ENCODE measurements at places on chromosomes 4 and X. TPM values are rescaled to one million over a fixed set of nuclear protein-coding genes. Genes with fewer than 3 reads are reported as not detected.
A peak's percentile ranks its signal among the peaks of the same experiment; 100 is the strongest.

SPANXD gene
- total RNA-seq = not detected

ATP2B3 gene
- total RNA-seq = 0.05 TPM

SORCS2 gene
- total RNA-seq = 1.2 TPM

PNMA5 gene
- total RNA-seq = not detected

DNA sequence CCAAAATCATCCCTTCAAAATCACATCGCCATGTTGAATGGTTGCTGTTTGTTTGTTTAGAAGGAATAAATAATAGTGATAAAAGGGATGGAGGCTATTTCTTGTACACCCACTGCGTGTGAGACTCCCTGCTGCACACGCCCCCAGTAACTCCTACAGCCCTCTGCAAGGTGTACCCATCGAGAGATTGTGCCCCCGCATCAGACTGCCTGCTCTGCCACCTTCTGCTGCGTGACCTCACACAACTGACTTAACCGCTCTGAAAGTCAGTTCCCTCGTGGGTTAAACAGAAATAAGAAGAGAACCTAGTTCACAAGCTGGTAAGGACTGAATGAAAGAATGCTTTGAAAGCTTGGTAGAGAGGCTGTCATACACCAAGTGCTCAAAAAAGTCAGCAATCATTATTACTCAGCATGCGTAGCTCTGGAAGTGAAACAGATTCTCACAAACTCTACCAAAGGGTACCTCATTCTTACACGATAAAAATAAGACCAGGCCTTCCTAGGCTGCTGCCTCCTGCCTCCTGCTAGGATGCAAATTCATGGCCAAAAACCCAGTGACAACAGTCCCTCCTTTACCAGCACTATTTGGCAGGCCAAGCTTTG, 147.1 kb downstream of the CPEB2 start:
- no peak for DNase-seq

DNA sequence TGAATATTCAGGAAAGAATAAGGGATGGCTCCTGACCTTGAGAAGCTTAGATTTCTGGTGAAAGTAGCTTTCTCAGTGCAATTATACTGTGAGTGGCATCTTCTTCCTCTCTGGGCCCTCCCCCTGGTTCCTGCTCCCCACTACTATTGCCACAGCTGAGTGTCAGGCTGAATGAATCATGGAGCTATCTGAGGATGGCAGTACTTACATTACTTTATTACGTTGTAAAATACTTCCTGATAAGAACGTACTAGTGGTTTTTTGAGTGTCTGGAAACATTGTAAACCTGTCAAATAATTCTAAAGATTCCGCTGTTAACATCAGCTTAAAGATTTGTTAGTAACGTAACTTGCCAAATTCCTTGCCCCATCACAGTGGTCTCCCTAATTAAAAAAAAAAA, 36.2 kb downstream of the ARHGAP10 start:
- no peak for DNase-seq

DNA sequence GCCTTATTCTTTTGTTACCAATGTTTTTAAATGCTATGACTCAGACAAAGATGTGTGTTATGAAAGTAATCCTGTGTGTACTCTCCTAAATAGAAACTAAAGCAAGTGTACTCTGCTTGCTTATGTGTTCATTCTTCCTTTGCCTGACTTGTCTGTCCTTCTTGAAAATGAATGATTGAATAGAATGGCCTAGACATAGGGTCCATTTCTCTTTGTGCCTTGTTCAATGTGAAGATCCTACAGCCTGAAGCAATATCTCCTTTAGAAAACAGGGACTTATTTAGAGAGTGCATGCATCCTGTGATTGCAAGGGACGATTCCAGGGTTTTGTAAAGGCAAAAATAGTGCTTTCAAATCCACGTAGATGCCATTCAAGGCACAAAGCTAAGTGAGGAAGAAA, 343.6 kb upstream of the TACR3 start:
- no peak for DNase-seq

- DNase-seq = peak; percentile 36
Measured at GRCh38 chr4:10015140-10015753, 6.0 kb downstream of the SLC2A9 start.

Data from neural crest cell (in vitro differentiated cells).